ENCODE measurements at places on chromosomes 1 and 21.

GRCh38 chr1:30295674-30296073 lies 427.7 kb downstream of the MATN1 start:
- DNase-seq: no peak

- DNase-seq: no peak
Measured at GRCh38 chr1:173063171-173063570, 12.4 kb upstream of the TNFSF18 start.

- peak; percentile 33 for DNase-seq
Measured at GRCh38 chr1:228463559-228464455, 23.4 kb upstream of the RNF187 start.

DNA sequence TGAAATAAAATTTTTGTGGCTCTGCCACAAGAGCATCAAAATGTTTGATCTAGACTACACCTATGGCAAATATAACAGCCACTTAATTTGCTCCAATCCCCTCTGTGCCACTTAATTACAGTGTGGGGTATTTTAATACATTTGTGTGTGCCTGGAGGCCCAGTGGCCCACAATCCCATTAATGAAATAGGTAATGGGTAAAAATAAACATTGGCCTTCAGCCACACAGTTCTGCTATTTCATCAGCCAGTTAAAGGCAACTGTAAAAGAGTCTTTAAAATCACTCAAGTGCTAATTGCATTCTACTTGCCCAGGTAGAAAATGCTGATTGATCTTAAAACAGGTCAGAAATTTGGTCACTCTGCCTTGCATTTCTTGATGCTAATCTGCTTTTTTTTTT lies 151.6 kb upstream of the UBE2U start:
- no peak for DNase-seq

DNA sequence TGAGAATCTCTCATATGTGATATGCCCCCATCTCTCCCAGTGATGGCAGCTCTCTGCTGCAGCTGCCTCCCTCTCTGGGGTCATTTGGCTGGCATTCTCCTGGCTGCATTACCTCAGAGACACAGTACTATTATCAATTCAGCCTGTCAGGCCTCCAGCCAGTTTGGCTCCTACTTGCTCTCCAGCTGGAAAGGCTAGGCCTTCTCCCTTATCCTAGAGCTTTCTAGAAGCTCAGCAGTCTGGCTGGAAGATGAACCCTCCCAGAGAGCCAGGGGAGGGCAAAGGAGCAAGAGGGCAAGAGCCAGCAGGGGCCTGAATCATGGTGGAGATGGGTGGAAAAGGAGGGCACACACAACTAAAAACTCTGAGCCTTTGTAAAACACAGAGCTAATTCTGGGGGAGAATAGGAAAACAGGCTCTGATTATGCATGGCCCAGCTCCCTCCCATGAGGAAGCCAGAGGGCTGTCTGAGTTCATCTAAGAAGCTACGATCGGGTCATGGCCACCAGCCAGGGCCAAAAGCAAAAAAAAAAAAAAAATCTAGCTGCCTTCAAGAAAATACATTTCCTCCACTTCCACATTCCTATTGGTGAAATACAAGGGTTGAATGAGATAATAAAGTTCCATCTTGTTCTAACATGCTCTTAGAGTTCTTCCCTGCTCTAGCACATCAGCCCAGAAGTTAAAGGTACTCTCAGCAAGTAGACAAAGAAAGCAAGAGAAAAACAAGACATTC lies 8.8 kb downstream of the LAMB3 start:
- DNase-seq: no peak

- DNase-seq: no peak
Measured at GRCh38 chr1:84615790-84616189, 41.5 kb upstream of the CTBS start.

DNA sequence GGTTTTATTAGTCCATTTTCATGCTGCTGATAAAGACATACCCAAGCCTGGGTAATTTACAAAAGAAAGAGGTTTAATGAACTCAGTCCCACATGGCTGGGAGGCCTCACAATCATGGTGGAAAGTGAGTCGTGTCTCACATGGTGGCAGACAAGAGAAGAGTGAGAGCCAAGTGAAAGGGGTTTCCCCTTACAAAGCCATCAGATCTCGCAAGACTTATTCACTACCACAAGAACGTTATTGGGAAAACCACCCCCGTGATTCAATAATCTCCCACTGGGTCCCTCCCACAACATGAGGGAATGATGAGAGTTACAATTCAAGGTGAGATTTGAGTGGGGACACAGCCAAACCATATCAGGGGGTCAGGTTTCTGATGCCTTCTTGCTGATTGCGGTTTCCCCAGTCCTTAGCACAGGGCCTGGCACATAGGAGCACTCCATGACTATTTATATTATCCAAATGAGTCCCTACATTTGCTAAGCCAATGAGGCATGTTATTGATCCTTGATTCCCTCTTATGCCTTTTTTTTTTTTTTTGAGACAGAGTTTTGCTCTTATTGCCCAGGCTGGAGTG lies 35.3 kb upstream of the PAXBP1 start:
- DNase-seq: no peak

DNA sequence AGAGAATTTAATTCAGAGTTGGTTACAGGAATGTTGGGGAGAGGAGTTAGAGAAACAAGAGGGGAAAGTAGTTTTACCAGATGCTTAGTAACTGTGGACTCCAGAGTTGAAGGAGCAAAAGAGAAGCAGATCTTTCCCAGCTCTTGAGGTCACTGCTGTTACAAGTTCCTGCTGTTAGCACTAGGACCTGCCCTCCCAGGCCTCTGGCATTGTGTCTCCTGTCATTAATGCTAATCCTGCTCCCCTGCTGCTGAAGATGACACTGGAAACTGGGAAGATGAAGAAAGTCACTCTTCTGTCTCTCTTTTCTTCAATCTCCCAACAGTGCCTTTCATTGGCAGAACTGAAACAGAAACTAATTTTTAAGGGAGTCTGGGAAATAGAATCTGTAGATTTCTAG lies 845.6 kb downstream of the ADGRL2 start:
- no peak for DNase-seq

DNA sequence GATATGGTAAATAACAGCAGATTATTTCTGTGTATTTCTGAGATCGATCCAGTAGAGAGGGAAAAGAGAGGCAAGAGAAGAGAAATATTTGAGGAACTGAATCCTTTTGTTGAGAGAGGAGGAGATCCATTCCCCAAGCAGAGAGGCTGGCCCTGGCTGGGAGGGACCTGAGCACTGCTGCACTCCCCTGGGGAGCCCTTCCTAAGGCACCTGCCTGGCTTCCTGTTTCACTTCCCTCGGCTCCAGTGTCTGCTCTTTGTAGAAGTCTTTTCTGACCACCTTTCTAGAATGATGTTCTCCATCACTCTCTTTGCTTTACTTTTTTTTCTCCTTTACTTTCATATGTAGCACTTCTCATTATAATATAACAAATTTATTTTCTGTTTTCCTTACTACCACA lies 42.3 kb upstream of the SLC6A9 start:
- no peak for DNase-seq

DNA sequence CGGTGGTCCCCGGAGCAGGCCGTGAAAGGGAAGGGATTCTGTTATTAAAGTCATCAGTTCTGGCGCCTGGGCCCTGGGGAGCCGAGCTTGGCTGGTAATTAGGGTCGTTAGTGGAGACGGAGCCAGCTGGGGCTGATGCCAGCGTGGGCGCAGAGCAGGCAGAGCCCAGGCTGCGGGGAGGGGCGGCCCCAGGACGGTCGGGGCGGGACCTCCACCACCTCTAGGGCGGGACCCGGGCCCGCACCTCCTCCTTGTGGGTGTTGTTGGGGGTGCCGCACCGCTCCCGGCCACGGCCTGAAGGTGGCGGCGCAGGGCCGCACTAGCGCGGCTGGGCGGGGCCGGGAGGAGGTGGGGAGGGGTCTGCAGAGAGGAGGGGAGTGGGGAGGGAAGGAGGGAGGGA lies 470.6 kb downstream of the PTPRU start:
- DNase-seq: no peak

DNA sequence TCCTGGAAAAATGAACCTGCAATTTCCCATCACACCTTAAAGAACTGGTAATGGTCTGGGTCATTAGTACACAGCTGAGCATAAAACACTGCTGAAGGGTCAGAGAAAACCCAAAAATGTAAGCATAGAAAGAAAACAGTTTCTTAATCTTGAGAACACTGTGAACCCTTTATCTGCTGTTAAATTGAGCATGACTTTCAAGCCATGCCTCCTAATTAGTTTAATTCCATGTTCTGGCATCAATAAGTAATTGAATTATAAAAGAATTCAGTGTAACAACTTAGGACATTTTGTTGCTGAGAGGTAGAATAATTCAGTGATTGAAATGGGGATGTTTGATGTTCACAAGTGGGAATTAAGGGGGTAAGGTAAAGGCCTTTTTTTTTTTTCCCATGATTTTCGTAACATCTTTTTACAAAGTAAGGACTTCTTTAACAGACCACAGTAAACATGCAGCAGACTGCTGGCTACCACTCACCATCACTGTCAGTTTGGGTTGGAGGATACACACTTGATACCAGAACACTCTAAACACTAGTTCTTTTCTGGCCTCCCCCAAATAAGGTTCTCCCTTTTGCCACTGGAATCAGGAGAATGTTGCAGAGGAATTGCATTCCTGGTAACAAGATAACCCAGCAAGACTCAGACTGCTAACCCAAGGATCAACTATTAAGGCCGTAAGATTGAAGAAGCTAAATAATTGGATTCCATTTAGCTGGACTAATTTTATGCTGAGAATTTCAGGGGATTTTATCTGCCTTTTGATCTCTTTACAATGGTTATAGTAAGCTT lies 3.0 kb downstream of the RWDD3 start:
- no peak for DNase-seq

DNA sequence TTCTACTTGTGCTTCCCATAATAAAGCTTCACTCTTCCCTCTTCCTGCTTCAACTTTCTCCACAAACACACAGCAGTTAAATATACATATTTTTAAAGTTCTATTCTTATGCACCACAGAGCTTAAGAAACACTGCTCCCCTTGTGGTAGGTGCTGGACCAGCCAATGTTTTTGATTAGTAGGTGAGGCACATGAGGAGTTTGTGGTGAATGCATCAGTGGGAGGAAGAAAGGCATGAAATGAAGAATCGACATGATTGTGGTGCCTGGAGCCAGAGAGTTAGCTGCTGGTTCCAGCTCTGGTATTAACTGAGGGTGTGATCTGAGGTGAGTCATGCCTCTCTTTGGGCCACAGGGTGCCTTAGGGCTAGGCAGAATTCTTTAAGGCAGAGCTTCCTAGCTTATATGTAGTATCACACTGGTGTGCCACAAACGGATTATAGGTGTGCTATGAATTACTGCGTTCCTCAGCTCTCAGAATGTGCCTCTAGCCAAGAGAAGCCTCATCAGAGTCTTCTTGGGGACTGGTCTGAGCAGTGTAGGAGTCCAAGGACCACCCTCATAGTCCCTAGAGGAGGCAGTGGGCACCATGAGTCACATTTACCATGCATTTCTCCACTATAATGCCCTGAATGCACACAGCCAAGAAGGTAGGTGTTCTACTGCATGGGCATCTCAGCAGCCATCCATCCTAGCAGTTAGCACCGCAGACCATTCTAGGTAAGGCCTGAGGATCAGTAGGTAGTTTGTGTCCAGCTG lies 97.4 kb upstream of the SGIP1 start:
- DNase-seq: no peak

DNA sequence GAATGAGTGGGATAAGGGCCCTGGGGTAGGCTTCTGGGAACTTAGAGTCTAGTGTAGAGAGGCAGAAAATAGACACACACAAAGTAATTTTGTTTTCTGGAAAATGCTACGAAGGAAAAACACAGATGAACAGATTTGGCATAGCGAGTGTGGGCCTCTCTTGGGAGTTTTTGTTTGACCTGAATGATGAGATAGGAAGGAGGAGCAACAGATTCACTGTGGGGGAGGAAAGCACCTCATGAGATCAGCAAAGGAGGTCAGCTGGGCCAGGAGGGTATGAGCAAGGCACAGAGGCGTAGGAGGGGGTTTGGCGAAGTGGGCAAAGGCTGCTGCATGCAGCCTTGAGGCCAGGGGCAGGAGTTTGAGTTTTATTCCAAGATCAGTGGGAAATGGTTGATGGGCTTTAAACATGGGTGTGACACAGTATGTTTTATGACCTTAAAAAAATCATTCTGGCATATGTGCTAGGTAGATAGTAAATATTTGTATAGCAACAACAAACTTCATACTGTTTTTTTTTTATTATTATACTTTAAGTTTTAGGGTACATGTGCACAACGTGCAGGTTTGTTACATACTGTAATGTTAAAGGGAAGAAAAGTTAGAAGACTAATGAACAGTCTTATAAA lies 57.9 kb downstream of the FGGY start:
- DNase-seq: no peak

- no peak for DNase-seq
Measured at GRCh38 chr21:39353295-39353694, 4.4 kb upstream of the HMGN1 start.

- DNase-seq: no peak
Measured at GRCh38 chr1:155321639-155322503, 1.2 kb downstream of the RUSC1 start.

DNA sequence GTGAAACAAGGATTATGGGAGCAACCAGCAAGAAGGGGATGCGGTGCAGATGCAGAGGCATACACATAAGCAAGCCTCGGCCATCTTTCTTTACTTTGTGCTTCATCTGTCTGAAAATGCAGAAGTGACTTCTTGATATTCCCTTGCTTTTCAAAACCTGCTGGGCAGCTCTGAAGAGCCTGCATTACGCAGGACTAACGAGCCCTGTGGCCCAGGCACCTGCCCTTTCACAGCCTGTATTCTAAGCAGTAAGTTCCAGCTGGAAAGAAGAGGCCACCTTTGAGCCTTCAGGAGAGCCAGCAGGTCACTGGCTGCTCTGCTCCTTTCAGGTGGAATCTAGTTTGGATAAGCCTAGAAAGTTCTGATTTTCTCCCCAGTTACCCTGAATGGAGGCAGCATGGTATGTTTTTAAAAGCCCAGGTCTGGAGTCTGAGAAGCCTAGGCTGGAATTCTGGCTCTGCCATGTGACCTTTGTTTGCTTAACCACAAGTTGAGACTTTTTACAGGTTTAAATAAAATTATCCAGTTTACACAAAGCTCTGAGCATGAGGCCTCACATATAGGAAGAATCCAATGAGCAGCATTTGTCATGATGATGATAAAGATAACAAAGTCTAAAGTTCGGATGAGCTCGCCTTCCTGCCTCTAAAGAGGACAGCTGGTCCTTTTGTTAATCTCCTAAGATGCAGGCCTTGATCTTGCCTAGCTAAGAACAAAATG lies 122.9 kb downstream of the UBR4 start:
- no peak for DNase-seq

- DNase-seq: no peak
Measured at GRCh38 chr1:172775606-172776005, 116.7 kb downstream of the FASLG start.

GRCh38 chr1:43611950-43612349 lies 38.0 kb upstream of the KDM4A start:
- no peak for DNase-seq

GRCh38 chr1:84763912-84764680 lies 73.8 kb upstream of the SSX2IP start:
- no peak for DNase-seq
